ENCODE measurements at places on chromosomes 16 and 17. TPM values are rescaled to one million over a fixed set of nuclear protein-coding genes. Genes with fewer than 3 reads are reported as not detected.

The GOSR2 gene
- 53.0 TPM for total RNA-seq

The KRTAP9-3 gene
- total RNA-seq, result not detected

The TUBB3 gene
- total RNA-seq, result 3,334 TPM

The CTCF gene
- total RNA-seq, result 62.0 TPM

The TP53TG3 gene
- total RNA-seq, result not detected

The PMFBP1 gene
- total RNA-seq, result 0.41 TPM

The ALOXE3 gene
- 0.82 TPM for total RNA-seq

The ZNF286A gene
- 177 TPM for total RNA-seq

The USP22 gene
- 378 TPM for total RNA-seq

The LRRC37A3 gene
- total RNA-seq, result 60.7 TPM

The GJC1 gene
- 76.2 TPM for total RNA-seq

The ZCCHC14 gene
- 26.1 TPM for total RNA-seq

The GUCY2D gene
- under 0.01 TPM for total RNA-seq

The GLP2R gene
- not detected for total RNA-seq

The NETO2 gene
- total RNA-seq, result 169 TPM

The VTN gene
- 0.41 TPM for total RNA-seq

The ARSG gene
- 5.7 TPM for total RNA-seq

The CYB5D1 gene
- 15.1 TPM for total RNA-seq

The LCAT gene
- total RNA-seq, result 0.82 TPM

The HNF1B gene
- total RNA-seq, result not detected

The CYBA gene
- total RNA-seq, result 24.9 TPM

The SLC5A10 gene
- not detected for total RNA-seq

The PDIA2 gene
- 11.4 TPM for total RNA-seq

The NAGS gene
- 0.41 TPM for total RNA-seq

The GRIN2C gene
- 1.2 TPM for total RNA-seq

The ENPP7 gene
- total RNA-seq, result not detected

The CTF1 gene
- total RNA-seq, result 0.41 TPM

The CCL15 gene
- not detected for total RNA-seq

The FXR2 gene
- total RNA-seq, result 68.1 TPM

The CHST5 gene
- total RNA-seq, result 0.41 TPM

The KIF18B gene
- total RNA-seq, result 0.41 TPM

The CD300E gene
- total RNA-seq, result under 0.01 TPM

The HYDIN gene
- total RNA-seq, result 19.2 TPM

The AANAT gene
- total RNA-seq, result not detected

The PIPOX gene
- total RNA-seq, result 4.9 TPM

The EVPL gene
- not detected for total RNA-seq

The OR3A2 gene
- total RNA-seq, result 2.4 TPM

The CLEC18B gene
- total RNA-seq, result 0.82 TPM

The PRM3 gene
- total RNA-seq, result not detected

The C17orf67 gene
- total RNA-seq, result 2.0 TPM

The SPATA32 gene
- total RNA-seq, result not detected

The LLGL2 gene
- 0.82 TPM for total RNA-seq

The CCL3 gene
- 2.0 TPM for total RNA-seq

The FNDC8 gene
- not detected for total RNA-seq

The KRTAP3-1 gene
- total RNA-seq, result not detected

The PLCG2 gene
- 1.2 TPM for total RNA-seq

The GPRC5C gene
- total RNA-seq, result 5.3 TPM

The TM4SF5 gene
- total RNA-seq, result not detected

The MCRIP1 gene
- total RNA-seq, result 86.4 TPM

The OR2C1 gene
- 0.82 TPM for total RNA-seq

The SYT17 gene
- total RNA-seq, result 8.2 TPM
